Stimulated activated naive CD4-positive, alpha-beta T cell (primary cell): ENCODE measurements at places on chromosomes 6 and 20.

DNA sequence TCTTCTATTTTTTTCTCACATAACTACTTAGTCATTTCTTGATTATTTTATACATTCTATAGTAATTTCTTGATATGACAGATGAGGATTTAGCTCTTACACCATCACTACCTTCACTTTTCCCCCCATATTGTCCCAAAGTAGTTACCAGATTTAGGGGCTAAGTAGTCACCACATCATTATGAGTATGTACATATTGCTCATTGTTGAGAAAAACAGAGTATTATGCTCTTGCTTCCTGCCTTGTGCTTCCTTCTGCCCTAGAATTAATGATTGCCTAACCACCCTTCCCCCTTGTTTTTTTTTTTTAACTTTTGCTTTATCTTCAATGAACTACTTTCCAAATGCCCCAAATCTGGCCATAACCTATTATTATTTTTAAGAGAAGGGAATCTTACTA, 6.8 kb upstream of the HLA-B start:
- no peak for DNase-seq

GRCh38 chr6:1630212-1630770, 20.6 kb downstream of the FOXC1 start:
- DNase-seq, result no peak

DNA sequence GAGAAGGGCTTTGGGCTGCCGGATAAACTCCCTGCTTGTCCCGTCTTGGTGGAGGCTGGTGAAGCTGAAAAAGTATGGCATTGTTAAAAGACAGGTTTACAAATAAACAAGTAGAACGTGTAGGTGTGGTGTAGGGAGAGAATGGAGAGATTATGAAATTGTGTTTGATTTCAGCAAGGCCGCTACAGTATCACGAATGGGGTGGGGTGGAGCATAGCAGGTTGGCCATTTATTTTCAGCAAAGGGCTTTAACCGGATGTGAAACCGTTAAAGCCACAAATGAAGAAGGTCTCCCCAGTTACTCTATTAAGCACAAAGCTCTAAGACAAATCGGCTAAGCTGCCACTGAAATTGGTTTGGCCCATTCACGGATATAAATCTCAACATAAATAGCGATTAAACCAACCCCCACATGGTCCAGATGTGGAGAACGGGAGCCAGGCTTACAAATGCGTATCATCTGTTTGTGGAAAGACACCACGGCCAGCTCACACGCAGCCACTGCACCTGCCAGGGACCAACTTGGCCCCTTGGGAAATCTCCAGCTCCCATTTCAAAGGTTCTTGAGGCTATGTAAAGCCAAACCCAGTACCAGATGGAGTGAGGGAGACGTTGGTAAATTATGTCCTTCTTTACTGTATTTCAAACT, 94.0 kb downstream of the ZMYND8 start:
- no peak for DNase-seq

GRCh38 chr20:22446613-22447446, 137.5 kb downstream of the FOXA2 start:
- DNase-seq, result no peak
